ENCODE measurements at places on chromosomes 5 and 9.
A peak's percentile ranks its signal among the peaks of the same experiment; 100 is the strongest.

- DNase-seq: no peak
Observed at GRCh38 chr5:149683964-149684363, 46.1 kb upstream of the PPARGC1B start.

GRCh38 chr9:86454701-86455615, 100.7 kb upstream of the TUT7 start:
- no peak for DNase-seq

DNA sequence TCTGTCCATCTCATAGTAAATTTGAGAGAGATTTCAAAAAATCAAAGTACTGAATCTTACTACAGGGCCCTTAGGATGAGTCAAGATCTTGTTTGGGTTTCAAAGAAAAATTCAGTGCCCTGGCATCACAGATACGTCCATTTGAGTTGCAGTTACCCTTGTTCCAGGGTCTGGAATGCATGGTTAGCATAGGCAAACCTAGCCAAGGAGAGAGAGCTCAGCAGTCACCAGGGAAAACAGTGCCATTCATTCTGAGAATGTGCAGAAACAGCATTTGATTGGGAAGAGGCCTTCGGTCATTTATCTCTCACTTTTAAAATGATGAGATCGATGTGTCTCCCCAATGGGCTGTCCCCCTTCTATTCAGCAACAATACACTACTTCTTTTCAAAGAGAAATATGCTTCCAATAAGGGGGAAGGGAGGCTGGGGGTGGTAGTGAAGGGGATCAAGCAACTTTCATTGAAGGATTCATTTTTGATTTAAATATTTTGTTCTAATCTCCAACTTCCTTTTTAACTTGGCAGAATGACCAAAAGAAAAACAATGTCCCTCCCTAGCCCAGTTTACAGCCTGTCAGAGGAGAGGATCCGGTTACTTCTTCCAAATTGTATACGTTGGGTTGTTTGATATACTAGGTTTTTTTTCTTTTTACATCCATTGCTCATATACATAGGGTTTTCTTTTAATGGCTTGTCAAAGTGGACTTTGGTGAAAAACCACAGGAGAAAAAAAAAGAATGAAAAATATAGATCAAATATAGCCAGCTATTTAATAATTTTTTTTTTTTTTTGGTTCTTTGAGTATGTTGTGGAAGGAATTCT, 491.1 kb downstream of the CCDC171 start:
- no peak for DNase-seq

- DNase-seq: no peak
Observed at GRCh38 chr9:90019626-90020025, 414.8 kb downstream of the GADD45G start.

DNA sequence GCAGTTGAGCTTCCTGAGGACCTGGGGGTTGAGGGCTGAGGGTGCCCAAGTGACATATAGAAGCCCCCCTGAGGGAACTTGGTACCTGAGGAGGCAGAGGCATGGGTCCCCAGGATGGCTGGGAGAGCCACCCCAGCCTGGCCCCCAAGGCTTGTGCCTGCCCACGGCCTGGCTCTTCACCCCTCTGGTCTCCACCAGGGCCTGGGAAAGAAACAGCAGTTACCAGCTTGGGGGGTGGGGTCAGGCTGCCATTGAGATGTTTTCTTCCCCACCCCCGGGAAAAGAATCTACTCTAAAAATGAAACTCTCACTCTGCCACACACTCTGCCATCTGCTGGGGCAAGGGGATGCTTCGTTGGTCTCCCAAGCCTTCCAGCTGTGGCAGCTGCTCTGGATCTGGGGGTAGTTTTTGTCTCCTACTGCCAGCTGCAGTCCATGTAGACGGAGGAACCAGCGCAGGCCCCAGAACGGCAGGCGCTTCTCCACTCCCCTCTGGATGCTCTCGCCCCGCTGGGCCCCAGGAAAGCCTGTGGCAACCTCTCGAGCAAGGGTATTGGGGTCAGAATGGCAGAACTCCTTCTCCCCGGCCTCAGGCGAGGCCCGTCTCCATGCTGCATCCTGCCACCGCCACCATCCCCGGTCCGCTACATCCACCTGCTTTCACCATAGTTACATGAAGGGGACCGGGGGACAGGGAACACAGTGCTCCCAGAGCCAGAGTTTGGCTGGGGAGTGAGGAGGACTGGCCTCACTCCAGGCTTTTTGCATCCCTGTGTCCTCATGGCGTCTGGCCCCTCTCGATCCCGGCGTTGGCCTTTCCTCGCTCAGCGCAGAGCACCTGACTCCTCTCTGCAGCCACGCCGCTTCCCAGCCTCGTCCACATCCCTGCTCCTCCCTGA, 123.5 kb downstream of the DAB2IP start:
- DNase-seq: no peak

- DNase-seq: no peak
Observed at GRCh38 chr5:173035904-173036707, 20.0 kb upstream of the CREBRF start.

DNA sequence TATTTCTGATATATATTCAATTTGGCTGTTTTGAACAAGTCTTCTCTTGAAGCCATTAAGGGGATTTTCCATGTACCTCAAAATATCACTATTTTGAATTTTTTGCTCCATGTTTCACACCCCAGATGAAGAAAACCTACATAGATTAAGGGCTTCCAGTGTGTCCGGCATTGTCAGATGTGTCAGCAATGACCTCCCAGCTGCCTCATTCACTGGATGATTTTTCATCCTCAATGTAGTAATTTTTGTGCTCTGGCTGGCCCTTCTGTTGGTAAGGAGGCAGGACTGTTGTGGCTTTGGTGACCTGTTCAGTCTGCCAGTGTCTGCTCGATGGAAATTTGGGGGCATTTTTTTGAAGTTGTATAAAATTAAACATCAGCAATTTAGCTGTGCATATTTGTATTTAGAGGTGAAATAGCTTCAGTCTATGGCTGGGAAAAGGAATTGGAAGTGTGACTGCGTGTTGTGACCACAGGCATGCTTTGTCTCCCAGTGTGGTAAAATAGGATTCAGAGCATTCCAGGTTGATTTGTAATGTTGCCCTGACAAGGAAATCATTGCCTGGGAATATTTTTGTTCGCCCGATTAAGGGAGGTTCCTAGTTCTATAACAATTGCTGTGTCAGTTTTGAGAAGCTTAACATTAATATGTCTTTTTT, 312.4 kb downstream of the ARHGEF28 start:
- DNase-seq: no peak

DNA sequence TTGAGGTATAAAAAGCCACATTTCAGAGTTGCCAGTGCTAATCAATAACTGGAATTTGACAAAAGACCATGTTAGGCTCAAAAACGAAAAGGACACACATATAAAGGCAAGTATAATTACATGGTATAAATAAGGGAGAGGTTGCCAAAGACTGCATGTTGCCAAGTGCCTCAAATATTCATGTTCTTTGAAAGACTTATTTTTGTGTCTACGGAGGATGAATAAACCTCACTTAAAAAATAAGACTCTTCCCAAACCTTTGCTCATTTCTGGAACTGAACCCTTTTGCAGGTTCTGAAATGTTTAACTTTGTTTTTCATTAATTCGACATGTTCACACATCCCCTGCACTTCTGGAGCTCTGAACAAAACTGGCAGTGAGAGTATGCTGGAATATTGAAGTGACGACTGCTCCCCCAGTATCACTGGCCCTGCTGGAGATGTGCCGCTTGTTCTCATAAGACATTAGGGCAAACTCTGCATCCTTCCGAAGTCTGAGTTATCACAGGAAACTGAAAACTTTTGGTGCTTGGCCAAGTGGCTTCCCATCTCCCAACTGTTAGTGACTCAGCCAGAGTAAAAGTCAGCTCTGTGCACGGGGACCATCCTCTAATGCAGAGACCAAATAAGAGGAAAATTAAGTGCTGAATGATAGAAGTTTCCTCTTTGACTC, 336.8 kb downstream of the GLIS3 start:
- no peak for DNase-seq

DNA sequence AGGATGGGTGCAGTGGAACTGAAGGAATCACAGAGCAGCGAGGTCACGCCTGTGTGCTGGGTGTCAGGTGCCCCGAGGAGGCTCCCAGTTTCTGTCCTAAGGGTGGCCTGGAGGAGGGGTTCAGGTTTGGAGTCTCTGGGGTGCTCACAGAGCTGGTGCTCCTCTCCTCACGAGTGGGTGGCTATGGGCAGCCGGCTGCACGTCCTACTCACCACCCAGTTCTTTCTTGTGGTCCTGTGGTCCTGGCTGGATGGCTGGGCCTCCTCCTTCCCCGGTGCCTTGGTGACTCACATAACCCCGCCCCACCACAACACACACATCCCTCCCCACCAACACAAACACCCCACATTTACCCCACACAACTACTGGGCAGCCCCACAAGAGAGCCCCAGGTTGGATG, 9.9 kb upstream of the PTGS1 start:
- DNase-seq: no peak

- DNase-seq: no peak
Observed at GRCh38 chr5:2901511-2901910, 150.0 kb upstream of the IRX2 start.

- no peak for DNase-seq
Observed at GRCh38 chr9:18159254-18159653, 314.7 kb upstream of the ADAMTSL1 start.

- no peak for DNase-seq
Observed at GRCh38 chr5:158464383-158464782, 605.4 kb upstream of the CLINT1 start.

DNA sequence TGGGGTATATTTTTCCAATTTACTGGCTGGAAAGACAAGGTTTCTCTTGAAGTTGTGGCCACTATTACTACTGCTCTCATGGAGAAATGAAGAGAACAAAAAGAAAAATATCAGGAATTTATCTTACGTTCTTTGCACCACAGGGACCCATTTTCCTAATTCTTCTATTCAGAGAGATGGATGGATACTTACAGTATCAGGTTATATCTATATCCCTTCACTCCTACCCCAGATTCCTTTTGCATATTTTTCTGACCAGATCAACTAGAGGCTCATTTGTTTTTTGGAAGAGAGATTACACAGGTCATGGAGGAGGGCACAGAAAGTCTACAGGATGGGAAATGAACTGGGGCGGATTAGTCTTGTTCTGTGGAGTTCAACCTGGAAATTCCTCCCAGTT, 277.2 kb upstream of the VLDLR start:
- DNase-seq: no peak

- no peak for DNase-seq
Observed at GRCh38 chr5:16582081-16582480, 34.7 kb downstream of the RETREG1 start.

DNA sequence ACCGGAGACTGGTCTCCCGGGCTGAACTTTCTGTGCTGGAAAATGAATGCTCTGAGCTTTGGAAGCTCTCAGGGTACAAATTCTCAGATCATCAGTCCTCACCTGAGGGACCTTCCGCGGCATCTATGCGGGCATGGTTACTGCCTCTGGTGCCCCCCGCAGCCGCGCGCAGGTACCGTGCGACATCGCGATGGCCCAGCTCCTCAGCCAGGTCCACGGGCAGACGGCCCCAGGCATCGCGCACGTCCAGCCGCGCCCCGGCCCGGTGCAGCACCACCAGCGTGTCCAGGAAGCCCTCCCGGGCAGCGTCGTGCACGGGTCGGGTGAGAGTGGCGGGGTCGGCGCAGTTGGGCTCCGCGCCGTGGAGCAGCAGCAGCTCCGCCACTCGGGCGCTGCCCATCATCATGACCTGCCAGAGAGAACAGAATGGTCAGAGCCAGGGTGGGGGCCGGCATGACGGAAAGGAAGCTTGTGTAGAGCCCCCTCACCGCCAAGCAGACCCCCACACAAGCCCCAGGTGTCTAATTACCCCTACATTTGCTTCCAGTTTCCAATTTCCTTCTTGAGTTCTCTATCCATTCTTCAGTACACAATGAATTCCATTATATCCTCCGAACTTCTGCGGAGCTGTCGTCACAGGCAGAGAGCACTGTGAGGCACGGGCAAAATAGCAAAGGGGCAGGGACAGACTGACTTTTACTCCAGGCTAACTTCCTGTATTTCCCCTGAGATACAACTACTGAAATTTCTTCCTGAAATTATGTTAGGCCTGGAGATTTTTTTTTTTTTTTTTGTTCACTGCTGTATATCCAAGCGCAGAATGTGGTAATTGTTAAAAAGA, 23.2 kb downstream of the CDKN2A start:
- no peak for DNase-seq

DNA sequence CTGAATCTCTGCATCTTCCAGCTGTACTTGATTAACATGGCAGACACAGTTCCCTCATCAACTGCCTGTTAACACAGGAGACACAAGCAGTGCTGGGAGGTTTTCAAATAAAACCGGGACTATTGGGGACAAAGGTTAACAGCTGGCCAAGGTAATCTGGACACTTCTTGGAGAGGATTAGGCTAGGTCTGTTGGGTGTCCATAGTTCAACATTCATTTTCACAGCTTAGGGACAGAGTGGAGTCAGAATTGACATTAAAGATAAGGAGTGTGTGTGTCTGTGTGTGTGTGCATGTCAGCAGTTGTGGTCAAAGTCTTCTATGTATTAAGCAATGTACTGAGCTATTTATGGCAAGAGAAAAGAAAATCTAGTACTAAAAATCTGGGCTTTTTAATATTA, 216.2 kb downstream of the MED10 start:
- DNase-seq: no peak

- DNase-seq: no peak
Observed at GRCh38 chr9:113005777-113006176, 6.2 kb downstream of the ZNF883 start.

- DNase-seq: no peak
Observed at GRCh38 chr5:14251733-14252132, 108.6 kb downstream of the TRIO start.

GRCh38 chr5:143267186-143267585, 136.3 kb downstream of the NR3C1 start:
- no peak for DNase-seq

DNA sequence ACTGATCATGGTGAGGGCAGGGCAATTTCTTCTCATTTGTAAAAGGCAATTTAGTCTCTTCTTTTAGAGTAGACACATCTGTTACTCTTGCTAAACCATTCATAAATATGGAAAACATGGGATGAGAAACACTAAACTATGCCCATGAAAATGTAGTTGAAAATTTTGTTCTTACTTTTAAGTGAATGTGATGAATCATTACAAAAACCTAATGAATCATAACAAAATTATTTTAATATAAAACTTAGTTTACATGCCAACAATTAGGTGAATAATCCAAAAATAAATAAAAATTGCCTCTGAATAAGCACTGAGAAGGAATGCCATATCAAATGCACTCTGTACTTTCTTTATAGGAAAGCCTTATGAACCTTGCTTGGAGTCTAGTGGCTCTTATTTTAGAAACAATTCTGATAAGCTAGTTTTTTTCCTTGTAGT, 297.7 kb upstream of the EFNA5 start:
- DNase-seq: no peak

GRCh38 chr5:68239487-68239886, 23.9 kb downstream of the PIK3R1 start:
- peak; percentile 73 for DNase-seq

GRCh38 chr5:92729088-92729487, 851.9 kb downstream of the NR2F1-AS1 start:
- DNase-seq: no peak

DNA sequence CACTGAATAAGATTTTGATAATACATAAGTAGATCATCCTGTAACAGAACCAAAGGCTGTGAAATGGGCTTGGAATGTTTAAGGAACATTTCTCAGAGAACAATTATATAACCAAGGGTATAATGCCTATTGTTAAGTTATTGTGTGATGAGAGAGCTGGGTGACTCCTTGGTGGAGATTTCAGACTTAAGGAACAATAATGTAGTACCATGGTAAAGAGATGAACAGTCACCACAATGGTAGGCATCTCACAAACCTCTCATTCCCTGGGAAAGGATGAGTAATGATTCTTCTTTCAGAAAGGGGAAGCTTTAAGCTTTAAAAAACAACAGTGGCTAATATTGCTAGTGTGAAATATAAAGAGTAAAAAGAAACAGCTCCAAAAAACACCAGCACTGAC, 147.4 kb downstream of the TRIM36 start:
- no peak for DNase-seq

- DNase-seq: no peak
Observed at GRCh38 chr9:87742813-87743428, 17.0 kb downstream of the CTSL start.

All from stimulated activated CD8-positive, alpha-beta memory T cell treated with anti-CD3 and anti-CD28 coated beads, Interleukin-4, amount 100 ng/mL, for 24 hours (primary cell).